ENCODE measurements at places on chromosomes 13 and 19.

DNA sequence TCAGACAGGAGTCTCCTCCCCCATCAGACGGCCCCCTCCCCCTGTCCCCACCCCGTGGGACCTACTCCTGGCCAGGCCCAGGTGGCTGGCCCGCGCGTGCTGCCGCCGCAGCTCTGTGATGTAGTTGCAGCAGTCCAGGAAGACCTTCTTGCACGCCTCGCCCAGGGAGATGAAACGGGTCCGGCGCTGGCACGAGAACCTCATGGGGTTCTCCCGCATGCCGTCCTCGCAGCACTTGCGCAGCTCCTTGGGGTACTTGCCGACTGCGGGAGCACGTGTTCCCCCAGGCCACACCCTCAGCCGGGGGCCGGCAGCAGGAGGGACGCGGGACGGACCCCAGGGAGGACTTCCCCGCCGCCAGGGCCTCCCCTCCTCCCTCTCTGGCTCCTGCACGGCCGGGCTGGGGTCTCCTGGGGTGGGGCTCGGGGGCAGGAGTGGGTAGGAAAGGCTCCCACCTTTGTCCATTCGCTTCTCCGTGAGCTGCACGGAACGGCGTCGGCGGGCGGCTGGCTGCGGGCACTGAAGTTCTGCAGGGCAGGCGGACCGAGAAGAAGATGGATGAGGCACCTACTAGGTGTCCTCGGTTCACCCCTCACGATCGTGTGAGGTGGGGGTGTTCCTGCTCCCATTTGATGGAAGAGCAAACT lies 13.3 kb downstream of the C3 start:
- no peak for DNase-seq

GRCh38 chr19:50281491-50281890 lies 47.7 kb downstream of the KCNC3 start:
- DNase-seq = no peak

- no peak for DNase-seq
These were observed 18.0 kb downstream of the ARHGAP35 start for GRCh38 chr19:46878613-46879375.

GRCh38 chr19:48556163-48556562 lies 4.2 kb downstream of the SULT2B1 start:
- DNase-seq = no peak

- DNase-seq = peak; percentile 8
These were observed 24.3 kb downstream of the ARL11 start for GRCh38 chr13:49652355-49653305.

DNA sequence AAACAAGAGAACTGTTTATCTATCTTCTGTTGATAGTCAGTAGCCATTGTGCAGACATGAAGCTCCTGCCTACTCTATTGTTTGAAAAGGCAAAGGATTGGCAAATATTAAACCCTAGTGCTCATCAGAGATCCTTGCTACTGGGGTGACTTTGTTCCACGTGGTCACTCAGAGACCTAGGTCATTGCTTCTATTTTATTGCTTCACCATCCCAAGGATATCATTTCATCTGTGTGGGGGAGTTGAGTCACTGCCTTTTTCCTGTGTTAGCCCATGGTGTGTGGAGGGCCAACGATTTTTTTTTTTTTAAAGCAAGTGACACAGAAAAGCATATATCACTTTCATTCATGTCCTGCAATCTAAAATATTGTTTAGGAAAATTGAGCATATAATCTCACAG lies 254.1 kb upstream of the RXFP2 start:
- no peak for DNase-seq

DNA sequence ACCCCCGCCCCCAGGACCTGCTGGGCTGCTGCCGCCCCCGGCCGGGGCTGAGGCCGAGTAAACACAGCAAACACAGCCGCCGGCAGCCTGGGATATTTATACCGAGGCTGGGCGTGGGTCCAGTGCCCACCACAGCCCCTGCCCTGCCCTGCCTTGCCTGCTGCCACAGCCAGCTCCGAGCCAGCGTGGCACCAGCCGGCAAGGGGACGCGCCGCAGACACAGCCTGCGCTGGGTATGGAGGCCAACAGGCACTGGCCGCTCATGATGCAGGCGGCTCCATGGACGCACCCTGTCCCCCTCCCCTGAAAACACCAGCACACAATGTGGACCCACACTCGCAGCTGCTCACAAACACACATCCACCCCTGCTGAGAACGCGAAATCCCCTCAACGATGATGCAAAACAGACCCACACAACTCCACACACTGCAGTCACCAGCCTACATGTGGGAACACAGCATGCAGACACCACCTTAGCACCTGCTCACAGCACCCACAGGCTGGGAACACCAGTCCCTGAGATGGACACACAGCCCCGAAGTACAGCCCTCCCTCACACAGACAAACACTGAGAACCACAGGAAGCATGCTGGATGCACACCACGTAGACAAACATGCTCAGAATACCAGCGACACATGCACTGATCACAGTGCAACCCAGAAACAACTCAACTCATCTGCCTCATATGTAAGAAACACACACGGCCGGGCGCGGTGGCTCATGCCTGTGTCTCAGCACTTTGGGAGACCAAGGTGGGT lies 16.2 kb downstream of the CCDC97 start:
- DNase-seq = no peak

DNA sequence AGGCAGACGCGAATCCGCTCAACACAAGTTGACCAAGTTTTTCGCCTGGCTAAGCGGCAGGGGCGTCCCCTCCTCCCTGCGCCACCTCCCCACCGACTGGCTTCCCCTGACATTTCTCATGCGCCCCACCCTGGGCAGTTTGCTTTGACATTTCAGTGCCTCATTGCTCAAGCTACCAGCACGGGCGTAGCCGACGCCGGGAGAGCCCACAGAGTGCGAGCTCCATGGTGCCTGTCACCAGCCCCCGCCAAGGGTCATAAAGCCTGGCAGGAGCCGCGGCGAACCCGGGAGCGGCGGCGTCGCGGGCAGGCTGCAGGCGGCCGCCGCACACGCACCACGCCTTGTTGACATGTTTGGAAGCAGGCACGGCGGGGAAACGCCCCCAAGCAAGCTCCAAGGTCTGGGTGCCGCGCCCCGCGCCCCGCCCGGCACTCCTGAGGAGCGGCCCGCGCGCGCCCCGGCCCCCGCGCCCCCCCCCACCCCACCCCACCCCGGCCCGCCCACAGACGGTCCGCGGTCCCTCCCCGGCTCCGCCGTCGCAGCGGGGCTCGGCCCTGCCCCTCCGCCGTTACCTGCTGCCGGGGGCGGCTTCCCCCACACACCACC lies 601 bp downstream of the FBXL3 start:
- DNase-seq = peak; percentile 62

DNA sequence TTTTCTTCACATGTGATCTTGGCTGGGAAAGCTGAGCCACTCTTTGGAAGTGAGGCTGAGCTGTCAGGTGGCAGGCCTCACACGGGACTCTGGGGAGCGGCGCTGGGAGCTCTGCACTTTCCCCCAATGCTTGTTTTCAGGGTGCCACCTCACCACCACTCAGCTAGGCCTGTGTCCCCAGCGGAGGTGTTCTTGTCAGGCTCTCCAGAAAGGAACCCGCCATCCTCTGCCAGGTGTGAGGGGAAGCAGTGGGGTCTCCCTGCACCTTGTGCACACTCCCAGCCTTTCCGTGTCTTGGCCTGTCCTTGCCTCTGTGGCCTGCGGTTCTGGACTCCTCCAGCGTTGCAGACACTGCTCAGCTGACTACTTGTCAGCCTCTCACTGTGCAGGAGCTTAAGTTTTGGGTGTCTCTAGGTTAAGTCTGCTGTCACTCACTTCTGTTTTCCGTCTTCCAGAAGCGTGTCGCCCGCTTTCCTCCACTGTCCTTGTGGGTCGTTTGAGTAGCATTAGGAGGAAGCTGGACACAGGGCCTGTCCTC lies 51.9 kb downstream of the GGACT start:
- DNase-seq = no peak

- DNase-seq = no peak
These were observed 75.3 kb upstream of the CLDN10 start for GRCh38 chr13:95477187-95477586.

DNA sequence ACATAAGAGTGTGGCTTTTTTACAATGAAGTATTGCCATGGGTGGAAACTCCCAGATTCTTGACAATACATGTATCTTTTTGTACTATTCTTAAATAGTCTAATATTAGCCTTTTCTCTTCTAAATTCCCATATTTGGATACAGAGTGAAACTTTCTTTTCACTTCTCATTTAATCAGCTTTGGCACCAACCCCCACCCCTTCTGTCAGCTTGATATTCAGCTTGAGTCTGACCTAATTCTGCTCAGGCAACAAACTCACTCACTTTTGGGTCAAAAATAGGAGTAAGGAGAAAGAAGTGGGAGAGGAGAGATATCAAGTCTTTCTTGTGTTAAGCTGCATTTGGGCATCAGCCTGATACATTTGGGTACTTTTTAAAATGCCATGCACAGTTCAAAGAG lies 397.5 kb downstream of the COG6 start:
- no peak for DNase-seq

DNA sequence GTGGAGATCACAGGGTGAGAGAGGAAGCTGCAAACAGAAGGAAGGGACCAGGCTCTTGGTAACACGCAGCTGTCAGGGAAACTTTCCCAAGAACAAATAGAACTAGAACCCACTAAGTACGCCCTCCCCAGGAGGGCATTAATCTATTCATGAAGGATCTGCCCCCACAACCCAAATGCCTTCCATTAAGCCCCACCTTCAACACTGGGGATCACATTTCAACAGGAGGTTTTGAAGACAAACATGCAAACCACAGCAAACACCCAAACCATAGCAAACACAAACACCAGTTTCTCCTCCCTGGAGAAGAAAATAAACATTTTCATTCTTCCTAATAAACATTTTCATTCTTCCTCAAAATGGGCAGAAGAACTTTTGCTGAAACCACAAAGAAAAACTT lies 329.6 kb downstream of the EFNB2 start:
- no peak for DNase-seq

GRCh38 chr13:63094717-63095116 lies 1679.1 kb upstream of the PCDH20 start:
- no peak for DNase-seq

GRCh38 chr19:16896146-16897028 lies 7.6 kb downstream of the F2RL3 start:
- no peak for DNase-seq

GRCh38 chr13:99932912-99933311 lies 38.7 kb downstream of the ZIC5 start:
- DNase-seq = no peak

GRCh38 chr19:30711296-30711695 lies 339.1 kb downstream of the ZNF536 start:
- no peak for DNase-seq

GRCh38 chr13:39892721-39893685 lies 237.5 kb downstream of the COG6 start:
- DNase-seq = peak; percentile 29

DNA sequence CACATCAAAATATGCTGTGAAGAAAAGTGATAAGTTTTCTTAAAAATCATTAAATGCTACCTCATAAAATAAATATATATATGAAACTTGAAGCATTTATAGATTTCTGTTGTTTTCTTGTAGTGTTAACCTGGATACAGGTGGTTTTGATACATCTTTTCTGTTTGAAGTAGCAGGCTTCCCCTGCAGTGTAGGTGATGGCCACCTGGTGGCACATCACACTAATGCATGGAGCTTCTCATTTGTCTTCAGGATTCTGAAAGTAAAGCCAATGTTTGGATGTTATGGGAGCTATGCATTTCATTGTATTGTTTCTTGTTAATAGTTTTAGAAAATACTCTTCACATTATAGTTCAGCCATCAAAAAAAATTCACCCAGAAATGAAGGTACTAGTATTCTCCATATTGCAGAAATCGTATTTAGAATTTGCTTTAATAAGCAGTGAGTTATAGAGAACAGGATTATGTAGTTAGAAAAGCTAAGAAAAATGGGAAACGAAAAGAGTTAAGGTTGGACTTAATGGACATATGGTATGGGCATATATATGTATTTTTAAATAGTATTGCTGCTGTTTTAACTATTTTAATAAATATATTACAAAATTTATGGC lies 18.7 kb downstream of the GPR180 start:
- no peak for DNase-seq

DNA sequence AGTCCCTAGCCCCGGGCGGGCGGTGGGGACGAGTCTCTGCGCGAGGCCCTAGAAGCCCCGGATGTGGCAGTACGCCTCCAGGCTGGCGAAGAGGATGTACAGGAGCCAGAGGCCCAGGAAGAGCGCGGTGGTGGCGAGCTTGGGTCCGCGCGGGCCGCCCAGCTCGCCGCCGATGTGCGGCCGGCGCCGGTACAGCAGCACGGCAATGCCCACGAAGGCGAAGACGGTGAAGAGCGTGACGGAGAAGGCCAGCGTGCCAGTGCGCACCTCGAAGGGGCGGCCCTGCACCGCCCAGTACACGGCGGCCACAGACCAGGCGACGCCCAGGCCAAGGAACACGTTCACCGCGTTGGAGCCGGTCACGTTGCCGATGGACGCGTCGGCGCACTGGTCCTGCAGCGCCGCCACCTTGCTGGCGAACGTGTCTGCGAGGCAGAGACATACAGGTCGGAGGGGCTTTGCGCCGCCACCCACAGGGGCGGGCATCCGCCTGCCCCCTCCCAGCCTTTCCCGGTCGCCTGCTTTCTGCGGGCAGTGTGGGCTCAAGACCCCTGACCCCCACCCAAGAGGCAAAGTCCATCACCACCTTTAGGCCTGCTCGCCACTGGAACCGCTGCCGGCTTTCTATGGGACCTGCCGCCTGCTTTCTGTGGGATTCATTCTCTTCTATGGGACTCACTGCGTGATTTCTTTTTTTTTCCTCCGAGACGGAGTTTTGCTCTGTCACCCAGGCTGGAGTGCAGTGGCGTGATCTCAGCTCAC lies 10.9 kb upstream of the MEIS3 start:
- no peak for DNase-seq

DNA sequence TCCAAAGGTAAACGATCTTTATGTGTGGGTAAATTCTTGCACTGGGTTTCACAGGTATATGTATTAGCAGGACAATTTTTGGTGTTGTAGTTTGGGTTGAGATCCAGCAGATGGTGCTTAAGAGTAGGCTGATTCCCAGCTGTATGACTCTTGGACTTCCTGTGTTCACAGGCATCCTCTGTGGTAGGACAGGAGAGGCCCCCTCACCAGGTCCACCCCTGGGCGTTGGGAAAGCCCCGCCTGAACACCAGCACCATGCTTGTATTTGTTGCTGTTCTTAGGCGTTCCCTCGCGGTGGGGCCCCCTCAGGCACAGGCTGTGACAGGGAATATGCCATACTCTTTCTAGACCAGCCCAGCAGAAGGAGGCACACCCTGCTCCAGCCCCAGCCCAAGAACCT lies 49.5 kb upstream of the PCDH17 start:
- peak; percentile 15 for DNase-seq

DNA sequence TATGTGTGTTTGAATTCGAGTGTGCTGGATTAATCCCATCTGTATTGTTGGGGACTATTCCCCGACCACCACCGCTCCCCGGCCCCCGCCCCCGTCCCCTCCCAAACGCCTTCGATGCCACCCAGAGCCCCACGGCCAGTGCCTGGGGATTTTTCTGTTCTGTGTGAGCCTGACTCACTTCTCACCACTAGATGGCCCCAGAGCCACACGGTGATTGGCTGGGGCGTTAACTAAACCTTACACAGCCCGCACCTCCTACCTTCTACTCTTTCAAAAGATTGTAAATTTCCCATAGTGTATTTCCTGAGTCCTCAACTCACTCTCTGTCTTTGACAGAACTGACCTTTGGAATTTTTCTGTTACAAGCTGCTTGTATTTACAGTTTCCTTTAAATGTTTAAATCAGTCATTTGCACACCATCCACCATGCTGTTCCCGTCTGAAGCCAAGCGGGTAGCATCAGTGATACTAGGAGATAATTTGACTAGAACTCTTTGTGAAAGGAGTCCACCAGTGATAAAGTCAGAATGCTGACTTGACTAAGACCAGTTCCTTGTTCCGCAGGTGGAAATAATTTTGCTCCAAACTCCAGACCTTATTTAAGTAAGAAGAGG lies 61.4 kb downstream of the RFX2 start:
- DNase-seq = peak; percentile 54

Measured in Jurkat, Clone E6-1 (cell line).